ENCODE measurements at places on chromosomes 3 and 15.

- peak; percentile 62 for DNase-seq
Observed at GRCh38 chr3:196518966-196519717, 4.0 kb upstream of the SMCO1 start.

- no peak for DNase-seq
Observed at GRCh38 chr3:176313426-176313825, 883.9 kb downstream of the TBL1XR1 start.

DNA sequence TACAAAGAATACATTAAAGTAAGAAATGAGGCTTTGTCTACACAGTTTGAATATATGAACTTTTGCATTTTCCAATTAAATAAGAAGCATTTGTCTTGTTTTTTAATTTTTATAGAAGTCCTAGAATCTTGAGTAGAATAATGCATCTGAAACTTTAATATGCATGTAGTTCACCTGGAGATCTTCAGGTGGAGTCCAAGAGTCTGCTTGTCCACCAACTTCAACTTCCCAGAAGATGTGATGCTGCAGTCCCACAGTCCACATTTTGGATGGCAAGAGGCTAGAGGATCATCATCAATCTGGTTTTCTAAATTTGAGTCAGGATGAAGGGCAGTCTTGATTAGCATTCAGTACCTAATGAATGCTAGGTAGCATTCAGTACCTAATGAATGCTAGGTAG is 357.6 kb upstream of the SOX2 start:
- no peak for DNase-seq

DNA sequence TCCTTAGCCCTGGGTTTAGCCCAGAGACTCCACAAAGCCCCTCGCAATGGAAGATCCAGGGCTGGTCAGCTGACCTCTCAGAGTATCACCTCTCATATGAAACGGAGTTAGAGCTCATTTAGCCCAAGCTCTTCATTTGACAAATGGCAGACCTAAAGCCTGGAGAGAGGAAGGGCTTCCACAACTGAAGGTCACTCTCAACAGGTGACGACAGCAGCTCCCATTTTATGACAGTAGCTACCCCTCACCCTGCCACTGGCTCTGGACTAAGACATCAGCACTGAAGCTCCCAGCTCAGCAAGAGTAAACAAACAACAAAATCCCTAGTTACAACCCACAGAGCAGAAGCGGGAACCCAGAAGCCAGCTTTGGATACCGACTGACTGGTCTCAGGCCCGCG is 33.7 kb downstream of the TLE3 start:
- DNase-seq, result no peak

DNA sequence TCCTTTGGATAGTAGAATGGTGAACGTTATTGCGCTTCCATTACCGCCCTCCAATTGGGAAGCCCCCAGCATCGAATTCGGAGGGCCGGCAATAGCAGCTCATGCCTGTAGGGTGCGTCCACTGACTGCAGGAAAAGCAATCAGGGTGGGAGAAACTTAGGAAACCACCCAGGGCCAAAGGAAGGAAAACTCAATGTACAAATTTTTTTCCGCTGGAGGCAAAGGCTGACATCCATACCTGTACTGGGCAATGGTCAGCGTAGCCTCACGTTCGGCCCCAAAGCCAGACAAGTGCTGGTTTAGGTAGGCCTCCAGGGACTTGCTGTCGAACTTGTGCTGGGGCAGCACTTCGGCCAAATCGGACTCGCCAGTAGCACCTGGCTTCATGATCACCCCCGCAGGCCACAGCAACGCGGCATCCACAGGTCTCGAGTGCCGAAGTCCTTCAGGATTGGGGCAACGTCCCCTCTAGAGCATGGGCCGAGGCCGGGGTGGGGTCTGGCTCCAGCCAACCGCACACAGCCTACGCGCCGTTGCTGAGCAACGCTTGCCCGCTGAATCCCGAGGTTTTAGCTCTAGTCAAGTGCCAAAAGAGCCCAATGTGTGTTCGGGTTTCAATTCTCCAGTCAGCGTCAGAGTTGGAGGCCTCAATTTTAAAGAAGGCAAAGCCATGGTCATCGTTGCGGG is at the start of gene ACAD11:
Gene ACAD11 (minus strand): TSS at position 445 of the 687 bp plus-strand sequence. CDS start 58 bp downstream, at position 387.
- peak; percentile 85 for DNase-seq

- no peak for DNase-seq
Observed at GRCh38 chr3:110512961-110513360, 558.7 kb upstream of the NECTIN3 start.

GRCh38 chr15:48940508-48940907 is 23.2 kb downstream of the SHC4 start:
- no peak for DNase-seq

- no peak for DNase-seq
Observed at GRCh38 chr3:127097072-127097405, 95.9 kb upstream of the PRR23E start.

GRCh38 chr3:56980798-56981390 is 79.6 kb upstream of the SPATA12 start:
- peak; percentile 48 for DNase-seq

DNA sequence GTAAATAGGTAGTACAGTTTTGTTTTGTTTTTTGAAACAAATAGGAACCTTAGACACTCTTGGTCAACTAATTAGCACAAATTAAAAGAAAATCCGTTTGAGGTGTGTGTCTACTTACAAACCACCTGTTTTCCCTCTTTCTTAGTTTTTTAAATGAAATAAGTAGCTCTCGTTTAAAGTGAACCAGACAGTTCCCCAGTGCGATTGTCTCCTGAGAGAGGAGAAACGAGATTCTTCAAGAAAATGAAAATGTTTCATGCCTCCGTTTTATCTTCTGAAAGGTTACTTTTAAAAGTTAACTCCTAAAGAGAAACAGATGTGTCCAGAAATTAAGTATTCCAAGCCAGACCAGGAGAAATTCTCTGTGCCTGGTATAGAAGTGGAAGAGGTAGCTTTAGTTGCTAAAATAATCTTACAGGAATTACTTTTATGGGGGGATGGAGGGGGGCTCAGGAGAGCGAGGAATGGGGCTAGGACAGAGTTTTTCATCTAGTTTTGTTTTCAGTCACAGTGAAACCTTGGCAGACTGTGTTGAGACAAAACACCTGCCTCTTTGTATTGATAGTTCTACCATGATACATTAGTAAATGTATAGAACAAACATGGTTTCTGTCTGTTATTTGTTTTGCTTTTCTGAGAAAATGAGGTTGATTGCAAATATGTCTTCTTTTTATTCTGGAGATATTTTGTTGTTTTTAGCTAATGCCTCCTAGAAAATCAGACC is 155.1 kb upstream of the CNTN4 start:
- DNase-seq, result no peak

- DNase-seq, result no peak
Observed at GRCh38 chr3:129572603-129573002, 29.6 kb downstream of the H1-8 start.

DNA sequence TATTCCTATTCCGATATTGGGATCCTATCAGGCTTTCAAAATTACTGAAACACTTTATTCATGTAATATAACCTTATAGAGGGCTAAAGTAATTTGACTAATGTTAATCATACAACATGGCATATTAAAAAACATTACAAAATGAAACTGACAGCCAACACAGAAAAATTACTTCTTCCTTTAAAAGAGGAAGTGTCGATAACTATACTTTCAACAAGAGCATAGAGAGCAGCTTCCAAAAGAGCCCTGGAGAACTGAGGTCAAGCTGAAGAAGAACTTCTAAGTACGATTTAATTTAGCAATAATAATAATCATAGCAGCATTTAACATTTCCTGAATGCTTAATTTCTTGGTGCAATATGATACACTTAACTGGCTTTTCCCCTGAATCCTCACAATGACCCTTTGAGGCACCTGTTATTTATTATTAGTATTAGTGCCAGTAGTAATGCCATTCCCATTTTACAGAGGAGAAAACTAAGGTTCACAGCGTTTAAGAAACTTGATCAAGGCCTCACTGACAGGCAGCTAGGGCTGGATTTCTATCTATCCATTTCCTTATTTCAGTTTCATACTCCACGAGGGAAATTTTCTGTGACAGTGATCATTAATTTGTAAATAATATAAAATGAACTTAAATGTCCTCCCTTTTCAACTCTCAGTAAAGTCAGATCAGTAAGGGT is 181.6 kb downstream of the CFAP20DC start:
- DNase-seq, result no peak

DNA sequence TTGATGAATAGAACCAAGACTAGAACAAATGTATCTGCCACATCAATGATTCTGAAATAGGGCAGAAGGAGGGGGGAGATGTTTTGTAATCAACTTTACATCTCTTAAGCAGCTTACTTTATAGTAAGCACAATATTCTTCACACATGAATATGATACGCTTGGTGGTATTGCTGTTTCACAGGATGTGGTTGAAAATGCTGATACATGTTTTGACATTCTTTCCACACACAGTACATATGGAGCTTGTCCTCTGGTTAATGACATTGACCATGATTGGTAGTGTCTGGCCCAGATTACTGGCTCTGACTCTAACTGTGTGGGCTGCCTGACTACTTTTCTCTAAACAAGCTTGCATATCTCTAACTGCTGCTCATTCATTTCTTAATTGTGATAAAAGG is 168.9 kb downstream of the KLHL25 start:
- DNase-seq, result no peak

DNA sequence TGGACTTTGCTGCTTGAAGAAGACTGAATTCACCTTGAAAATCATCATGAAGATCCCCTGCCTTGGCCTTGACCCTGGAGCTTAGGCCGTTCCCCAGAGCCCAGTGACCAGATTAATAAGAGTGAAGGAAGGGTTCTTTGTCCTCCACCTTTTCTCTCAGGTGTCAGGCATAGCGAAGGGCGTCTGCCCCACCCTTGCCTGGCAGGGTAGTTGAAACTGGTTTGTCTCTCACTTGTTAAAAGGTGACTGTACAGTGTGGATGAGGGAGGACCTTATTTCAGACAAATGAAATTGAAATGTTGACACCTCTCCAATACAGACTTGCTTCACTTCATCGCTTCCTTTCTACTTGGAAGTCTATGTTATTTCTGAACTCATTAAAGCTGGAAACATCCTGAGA is 223.7 kb upstream of the BHLHE40 start:
- no peak for DNase-seq

All from Right ventricle myocardium superior (tissue), 1 donor.